ENCODE measurements at places on chromosomes 2 and 18.
A peak's percentile ranks its signal among the peaks of the same experiment; 100 is the strongest.

- DNase-seq = no peak
Measured at GRCh38 chr2:146461068-146461467, 1383.8 kb upstream of the ACVR2A start.

DNA sequence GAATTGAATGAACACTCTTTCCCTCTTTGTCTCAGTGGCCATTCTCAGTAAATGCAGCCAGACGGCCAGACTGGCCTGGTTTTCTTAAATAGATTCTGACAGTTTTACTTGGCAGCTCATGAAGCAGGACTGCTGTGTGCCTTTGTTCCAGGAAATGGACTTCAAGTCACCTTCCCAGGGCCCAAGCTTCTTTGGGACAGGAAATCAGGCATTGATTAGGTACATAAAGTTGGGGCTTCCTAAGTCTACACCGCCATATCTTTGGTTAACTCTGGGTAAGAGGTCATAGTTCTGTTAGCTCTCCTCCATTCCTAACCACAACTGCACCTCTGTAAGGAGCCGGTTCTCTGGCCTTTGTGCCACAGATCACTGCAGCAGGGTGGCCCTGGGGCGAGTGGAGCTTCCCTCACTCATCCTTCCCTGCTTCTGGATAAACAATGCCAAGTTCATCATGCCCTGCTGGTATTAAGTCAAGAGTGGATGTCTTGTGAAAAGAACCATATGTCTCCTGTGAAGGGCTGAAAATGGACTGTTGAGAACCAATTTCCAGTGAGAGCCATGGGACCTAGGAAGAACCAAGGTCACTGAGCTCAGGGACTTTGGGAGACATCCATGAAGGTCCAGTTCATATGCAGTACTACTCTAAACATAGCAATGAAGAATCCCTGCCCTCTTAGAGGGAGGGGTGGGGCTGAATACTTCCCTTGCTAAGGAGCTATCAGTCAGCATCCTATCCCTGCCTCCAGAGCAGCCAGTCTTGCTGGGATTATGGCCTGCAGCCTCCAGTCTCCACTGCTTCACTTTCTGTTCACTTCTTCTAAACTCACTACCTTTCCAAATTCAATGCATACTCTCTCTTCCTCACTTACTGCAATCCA is 122.6 kb upstream of the XPO1 start:
- DNase-seq = no peak

DNA sequence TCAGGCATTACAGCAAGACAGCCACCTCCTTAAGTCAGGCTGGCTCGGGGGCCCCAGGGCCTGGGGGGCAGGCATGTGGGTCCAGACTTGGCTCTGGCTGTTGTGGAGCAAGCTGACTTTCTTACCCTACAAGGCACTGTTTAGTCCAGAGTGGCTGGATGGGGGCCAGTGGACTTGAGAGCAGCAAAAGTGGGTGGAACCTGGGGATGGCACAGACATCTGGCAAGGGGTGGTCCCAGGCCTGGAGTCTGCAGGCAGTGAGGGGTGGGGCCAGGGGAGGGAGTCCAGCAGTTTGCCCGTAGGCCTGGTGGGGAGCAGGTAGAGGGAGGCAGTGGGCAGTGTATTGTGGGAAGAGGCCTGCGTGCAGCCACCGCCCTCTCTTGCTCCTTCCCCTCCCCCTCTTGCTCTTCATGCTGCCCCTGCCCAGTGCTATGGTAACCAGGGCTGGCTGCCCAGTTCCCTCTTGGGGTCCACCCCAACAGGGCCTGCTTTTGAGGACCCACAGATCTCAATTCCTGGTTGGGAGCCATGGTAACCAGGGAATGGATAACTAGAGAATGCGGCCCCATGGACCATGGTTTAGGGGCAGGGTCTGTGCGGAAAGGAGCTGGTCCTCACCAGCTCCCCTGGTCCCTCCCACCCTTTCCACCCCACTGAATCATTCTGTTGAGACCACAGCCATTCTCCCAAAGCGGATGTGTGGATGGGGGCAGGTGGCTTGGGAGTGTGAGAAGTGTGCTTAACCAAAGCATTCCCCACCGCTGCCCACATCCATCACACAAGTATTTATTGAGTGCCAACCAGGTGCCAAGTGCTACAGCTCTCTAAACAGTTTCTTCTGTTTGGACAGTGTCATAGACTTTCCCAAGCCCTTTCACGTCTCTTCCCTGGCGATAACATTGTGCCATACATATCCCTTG is 19.3 kb downstream of the SPEG start:
- DNase-seq = no peak

DNA sequence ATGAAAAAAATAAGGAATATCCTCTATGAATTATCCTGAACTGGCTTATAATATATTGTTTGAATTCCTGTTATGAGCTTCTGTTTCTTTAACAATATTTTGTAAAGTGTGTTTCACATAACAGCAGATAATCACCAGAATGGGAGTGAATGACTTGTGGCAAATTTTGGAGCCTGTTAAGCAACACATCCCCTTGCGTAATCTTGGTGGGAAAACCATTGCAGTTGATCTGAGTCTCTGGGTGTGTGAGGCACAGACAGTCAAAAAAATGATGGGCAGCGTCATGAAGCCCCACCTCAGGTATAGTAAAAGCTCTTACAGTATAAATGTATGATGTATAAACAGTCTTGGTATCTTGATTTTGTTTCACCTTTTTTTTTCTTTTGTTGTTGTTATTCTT is 5.9 kb downstream of the GEN1 start:
- no peak for DNase-seq

DNA sequence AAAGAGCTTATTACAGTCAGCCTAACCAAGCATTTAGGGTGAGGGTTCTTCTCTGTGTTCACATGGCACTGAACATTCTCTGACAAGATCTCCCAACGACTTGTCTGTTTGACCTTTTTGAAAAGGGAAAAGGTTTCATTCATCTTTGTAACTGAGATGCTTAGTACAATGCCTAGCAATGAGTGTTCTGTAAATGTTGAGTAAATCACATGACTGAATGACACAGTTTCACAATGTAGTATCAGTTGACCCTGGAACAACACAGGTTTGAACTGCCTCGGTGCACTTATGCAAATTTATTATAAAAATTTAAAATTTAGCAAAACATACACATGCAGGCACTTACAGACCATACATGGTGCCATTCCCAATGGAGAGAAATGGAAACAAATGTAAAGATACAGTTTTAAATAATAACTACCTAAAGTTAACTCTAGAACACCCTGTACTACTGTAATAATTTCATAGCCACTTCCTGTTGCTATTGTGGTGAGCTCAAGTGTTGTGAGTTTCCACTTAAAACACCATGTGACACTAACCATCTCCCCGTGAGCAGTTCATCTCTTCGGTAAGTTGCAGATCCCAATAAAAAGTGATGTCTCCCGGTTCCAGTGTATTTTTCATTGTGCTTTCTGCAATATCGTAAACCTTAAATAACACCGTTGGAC is 34.1 kb upstream of the VWC2L start:
- DNase-seq = no peak

GRCh38 chr18:54169431-54170403 is 54.8 kb downstream of the MBD2 start:
- DNase-seq = no peak

- DNase-seq = no peak
Measured at GRCh38 chr2:183996825-183997793, 601.2 kb upstream of the ZNF804A start.

GRCh38 chr2:186303091-186303490 is 183.0 kb upstream of the ZC3H15 start:
- no peak for DNase-seq

GRCh38 chr2:145682546-145683157 is 1162.7 kb upstream of the ZEB2 start:
- no peak for DNase-seq

GRCh38 chr2:161913865-161914264 is 160.2 kb downstream of the DPP4 start:
- DNase-seq = no peak

- DNase-seq = no peak
Measured at GRCh38 chr2:43515807-43516497, 79.9 kb downstream of the THADA start.

- no peak for DNase-seq
Measured at GRCh38 chr2:65666156-65666725, 233.8 kb upstream of the SPRED2 start.

- no peak for DNase-seq
Measured at GRCh38 chr18:55302167-55302833, 285.7 kb downstream of the TCF4 start.

GRCh38 chr2:231469583-231469950 is 5.3 kb upstream of the NCL start:
- no peak for DNase-seq

GRCh38 chr2:13308989-13309388 is 592.3 kb downstream of the TRIB2 start:
- DNase-seq = no peak

- no peak for DNase-seq
Measured at GRCh38 chr18:48803518-48803917, 147.2 kb downstream of the SMAD7 start.

DNA sequence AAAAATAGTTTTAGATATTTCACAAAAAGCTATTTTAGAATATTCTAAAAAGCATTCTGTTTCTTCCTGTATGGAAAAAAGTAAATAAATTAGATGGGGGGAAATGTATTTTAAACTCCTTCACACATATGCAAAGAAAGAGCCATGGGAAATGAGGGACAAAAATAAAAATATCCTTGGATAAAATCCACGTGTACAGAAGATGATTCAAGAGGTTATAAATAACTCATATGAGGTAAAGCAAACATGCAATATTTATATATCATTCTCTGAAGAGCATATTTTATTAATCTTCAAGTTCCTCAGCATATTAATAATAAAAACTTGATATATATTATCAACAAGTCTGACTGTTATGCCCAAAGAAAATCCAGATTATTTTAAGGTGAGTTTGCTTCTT is 8.8 kb upstream of the GFPT1 start:
- DNase-seq = no peak

- no peak for DNase-seq
Measured at GRCh38 chr2:140014204-140014546, 1234.0 kb upstream of the NXPH2 start.

GRCh38 chr2:216632952-216633615 is at the start of gene IGFBP2:
IGFBP2 (plus strand) TSS chr2:216633420; CDS start chr2:216633524, 104 bp downstream.
- no peak for DNase-seq

- DNase-seq = no peak
Measured at GRCh38 chr2:232931636-232932035, 61.6 kb downstream of the SNORC start.

DNA sequence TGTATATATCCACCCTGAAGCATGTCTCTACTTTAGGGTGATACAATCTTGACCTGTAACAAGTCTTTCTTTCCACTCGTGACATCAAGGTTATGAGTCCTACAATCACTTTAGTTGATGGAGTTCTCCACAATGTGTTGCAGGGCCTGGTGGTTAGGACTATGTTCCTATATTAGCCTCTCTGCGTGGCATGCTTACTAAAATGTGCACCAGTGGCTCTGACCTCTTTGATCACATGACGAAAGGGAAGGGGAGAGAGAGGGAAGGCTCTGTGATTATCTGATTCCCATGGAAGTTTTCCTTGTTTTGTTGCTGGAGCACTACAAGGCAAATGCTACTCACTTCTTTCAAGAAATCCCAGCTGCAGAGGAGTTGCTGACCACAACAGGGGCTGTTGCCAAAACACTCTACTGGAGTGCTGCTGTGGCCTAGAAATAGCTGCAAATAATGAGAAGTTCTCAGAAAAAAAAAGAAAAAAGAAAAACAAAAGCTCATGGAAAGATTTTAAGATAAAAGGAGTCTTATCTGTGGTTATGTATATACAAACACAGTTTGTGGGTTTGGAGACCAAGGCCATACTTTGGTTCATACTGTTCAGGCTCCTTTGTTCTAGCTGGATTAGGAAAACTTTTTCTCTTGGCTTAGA is 272.8 kb upstream of the MMADHC start:
- DNase-seq = no peak

- DNase-seq = peak; percentile 44
Measured at GRCh38 chr2:134671513-134671912, 47.3 kb downstream of the TMEM163 start.

DNA sequence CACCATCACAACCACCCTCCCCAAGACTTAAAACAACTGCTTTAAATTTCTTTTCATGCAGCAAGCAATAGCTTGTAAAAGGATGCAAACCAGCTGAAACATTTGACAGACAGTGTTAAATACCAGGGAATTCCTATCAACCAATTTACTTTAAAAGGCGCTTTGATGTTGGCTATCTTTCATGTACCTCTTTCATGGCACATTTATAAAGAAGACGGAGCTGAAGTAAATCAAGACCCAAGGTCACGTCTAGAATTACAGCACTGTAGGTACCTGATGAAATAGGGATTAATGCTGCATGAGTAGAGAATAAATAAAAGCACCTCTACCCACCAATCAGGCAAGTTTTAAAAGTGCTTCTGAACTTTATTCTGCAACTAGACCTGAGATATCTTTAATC is 78.9 kb downstream of the SRBD1 start:
- DNase-seq = no peak

DNA sequence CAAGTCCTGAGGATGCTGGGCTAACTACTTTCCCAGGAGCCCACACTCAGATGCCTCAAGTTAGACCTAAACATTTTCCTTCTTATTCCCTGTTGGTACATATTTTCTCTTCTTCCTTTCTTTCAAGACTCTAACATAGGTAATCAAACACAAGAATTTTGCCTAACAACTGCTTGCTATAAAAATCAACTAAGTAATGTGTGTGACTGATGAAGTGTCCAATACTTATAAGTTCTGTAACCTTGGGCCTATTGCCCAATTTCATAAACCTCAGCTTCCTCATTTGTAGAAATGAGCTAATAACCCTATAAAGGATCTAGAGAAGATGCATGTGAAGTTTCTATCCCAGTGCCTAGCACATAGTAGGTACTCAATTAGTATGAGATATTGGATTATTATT is 31.6 kb upstream of the PIK3C3 start:
- DNase-seq = no peak

DNA sequence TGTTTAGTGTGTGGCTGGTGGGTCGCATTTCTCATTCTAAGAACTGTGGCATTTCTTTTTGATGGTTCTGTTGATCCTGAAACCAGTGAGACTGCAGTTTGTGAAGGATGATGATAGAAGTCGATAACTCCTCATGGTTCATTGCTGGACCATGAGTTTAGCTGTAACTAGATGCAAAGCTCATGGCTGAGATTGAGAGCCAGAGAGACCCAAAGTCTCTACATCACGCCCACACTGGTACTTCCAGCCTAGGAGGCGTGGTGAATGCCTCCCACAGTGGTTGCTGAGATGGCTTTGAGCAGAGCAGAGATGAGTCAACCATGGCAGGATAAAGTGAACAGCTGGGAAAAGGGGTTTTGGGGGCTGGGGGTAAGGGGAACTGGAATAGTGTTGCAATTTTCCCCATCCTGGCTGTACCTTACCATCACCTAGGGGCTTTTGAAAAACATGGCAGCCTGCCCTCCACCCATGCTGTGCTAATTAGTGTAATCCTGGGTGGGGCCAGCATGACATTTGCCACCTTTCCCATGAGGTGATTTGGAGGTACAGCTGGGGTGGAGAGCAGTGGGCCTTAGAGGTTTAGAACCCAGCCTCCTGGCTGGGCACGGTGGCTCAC is 24.1 kb downstream of the INPP4A start:
- no peak for DNase-seq

Measured in CD4-positive, alpha-beta T cell treated with Interleukin-10 for 1 hour (primary cell).